Occipital lobe (tissue), 3 donors: ENCODE measurements at places on chromosomes 3 and 15. TPM values are rescaled to one million over a fixed set of nuclear protein-coding genes. Genes with fewer than 3 reads are reported as not detected.

DNA sequence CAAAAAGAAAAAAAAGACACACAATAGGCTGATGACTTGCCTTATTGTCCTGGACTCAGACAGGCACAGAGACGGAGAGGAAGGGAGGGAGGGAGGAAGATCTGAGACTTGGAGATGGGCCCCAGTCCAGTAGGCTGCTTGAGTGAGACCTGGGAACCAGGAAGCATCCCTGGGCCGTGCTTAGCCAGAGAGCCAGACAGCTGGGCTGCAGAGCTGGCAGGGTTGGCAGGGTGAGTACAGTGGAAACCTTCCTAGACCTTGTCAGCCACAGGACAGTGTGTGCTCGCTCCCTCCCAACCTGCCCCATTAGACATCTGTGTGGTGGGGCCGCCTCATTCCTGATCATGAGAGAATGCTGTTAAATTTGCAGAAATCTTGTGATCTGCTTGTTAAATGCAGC is 107.9 kb upstream of the ALDH1A3 start:
- DNase-seq: no peak

DNA sequence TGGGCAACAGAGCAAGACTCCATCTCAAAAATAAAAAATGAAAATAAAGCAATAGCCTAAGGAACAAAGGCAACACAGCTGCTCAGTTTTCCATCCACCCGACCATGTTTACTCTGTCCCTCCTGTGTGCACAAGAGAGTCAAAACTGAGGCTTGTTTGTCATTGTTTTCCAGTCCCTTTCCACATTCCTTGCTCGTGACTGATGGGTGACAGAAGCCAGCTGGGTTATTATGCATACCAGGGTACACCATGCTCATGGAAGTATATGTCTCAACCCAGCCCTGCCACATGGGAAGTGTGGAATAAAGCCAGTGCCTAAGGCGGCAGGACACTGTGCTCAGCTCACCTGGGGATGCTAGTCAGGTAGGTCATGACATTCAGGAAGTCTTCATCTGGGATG is 49.5 kb downstream of the MCF2L2 start:
- no peak for DNase-seq

DNA sequence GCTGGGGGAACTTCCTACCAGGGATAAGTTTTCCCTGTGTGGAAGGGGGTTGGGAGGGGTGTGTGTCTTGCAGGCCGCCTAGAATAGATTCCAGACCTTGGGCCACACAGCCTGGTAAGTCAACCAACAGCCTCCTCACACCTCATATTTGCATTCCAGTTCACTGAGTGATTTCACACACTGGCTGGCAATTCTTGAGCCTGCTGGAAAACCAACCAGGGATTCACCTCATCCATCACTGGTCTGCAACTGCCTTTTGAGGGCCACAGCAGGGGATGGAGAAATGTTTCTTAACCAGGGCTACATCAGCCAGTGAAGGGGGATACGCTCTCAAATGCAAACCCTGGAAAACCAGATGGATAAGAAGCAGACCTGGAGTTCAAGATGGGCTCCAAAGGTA is 2.0 kb downstream of the FSTL1 start:
- no peak for DNase-seq

DNA sequence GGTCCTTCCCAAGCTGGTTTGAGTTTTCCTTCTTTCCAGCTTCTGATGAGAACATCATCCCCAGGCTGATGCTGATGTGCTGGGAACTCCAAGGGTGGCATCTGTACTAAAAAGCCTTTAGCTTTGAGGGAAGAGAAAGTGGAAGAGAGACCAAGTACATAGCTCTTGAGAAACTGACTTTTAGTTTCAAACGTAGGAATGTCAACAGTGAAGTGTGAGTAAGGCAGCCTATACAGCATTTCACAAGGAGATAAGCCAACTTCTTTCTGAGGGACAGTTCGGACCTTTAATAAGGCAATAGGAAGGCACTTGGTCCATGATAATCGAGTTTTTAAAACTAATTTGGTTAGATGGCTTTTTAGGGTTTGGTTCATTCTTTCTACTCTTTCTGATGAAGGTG is 53.7 kb downstream of the DLG1 start:
- no peak for DNase-seq

DNA sequence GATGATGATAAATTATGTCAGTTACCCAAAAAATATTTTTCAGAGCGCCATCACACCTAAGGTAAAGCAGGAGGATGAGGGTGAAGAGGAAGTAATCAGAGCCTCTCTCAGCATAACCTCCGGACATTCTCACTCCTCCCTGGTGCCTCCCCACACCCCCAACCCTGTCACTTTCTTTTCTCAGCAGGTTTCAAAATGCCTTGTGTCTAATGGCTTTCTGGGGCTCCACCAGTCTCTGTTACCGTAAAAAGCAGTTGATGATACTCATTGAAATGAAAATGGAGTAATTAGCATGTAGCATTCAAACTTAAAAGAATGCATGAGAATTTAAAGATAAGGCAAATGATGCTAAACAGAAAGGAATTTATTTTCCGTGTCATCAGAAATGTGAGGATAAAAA is 180.0 kb downstream of the ERC2 start:
- no peak for DNase-seq

- DNase-seq: no peak
Measured at GRCh38 chr3:17052363-17052762, 167.6 kb downstream of the PLCL2 start.

DNA sequence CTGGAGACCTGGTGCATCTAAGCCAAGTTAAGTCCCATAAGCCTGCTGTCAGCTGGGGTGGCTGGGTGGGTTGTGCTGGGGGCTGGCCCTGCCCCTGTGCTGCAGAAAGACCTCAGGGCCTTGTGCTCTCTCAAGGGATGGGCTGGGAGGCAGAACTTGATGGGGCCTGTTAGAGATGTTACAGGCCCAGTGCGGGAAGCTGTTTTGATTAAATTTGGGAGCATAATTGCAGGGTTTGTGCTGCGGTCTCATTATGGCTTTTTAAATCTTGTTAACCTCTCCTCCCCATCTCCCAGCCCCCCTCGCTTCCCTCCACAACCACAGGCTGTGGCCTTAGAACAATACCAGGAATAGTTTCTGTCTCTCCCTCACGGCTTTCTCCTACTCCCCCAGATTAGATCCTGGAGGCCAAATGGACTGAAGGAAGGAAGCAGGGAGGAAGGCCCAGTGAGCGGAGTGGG is 87.6 kb upstream of the TLE3 start:
- DNase-seq: no peak

DNA sequence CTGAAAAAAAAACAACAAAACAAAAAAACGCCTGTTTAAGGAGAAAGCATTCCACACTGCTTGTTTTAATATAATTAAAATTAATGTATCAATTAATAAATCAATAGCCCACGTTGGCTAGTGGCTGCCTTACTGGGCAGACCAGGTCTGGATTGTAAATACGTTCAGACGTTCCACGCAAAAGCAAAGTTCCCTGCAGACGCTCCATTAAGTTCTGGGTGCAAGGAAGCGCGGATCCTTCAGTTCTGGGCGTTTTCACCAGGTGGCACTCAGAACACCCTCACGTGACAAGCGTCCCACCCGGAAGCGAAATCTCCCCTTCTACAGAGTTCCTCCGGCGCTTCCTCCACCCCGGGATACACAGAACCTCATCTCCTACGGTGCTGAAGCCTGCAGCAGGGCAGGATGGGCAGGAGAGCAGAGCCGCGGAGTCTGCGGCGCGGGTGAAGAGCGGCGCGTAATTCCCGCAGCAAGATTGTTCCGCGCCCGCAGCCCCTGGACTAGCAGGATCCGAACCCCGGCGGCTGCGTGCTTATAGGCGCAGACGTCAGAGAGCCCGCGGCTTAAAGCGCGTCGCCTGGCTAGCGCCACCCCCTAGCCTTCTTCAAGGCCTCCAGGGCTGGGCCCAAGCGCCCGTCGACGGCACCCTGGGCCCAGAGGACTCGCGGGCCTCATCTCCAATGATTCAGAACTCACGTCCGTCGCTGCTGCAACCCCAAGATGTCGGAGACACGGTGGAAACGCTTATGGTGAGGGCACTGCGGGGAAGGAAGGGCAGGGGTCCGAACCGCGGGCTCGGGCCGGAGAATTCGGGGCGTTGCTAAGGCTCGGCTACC is at the start of gene SLC25A38:
SLC25A38 (plus strand) TSS at position 326 of the 836 bp plus-strand sequence; CDS start at position 681, 355 bp downstream.
- no peak for DNase-seq

DNA sequence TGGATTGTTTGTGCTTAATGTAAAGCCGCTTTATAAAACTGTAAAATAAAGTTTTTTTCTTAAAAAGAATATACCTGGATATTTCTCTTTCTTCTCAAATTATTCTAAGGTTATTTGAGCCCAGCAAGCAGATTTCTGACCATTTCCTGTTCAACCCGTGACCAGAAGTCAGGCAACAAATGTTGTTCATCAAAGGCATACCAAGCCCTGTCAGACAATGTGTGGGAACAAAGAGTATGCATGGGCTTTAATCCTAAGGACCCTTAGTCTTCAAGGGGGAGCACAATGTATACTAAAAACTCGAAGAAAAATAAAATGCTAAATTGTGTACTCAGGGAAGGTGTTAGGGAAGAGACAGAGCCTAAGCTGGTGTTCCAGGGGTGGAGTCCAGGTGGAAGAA is 26.6 kb upstream of the PAQR5 start:
- DNase-seq: no peak

DNA sequence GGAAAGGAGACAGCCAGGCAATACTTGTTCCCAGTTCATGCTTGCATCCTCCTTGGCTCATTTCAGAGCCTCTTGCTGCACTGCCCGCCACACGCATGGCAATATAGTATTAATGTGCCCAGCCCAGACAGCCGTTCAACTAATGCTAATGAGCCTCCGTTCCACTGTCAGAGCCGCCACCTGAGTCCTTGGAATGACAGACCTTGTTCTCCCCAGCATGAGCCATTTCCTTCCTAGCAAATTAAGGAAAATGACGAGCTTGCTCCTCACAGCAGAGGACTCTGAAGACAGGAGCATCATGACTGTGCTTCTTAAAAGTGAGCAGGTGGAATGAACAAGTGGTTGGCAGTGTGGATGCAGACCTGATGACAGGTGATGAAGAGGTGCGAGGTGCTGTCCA is 10.8 kb upstream of the LRRC15 start:
- DNase-seq: no peak

DNA sequence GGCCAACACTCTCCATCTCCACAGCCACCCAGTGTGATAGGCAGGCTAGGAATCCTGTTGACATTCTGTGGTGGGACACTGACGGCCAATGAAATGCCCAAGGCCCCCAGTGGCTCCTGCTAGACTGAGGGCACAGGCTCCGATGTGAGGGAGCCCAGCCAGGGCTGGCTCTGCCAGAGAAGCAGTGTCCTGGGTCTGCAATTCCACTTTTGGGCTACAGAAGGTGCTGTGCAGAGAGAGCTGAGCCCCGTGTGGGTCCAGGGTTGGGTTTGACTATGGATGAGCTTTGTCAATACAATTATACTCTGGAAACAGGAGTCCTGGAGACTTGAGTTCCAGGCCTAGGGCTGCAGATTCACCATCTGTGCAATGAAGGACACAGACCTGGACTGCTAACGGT is 55.7 kb upstream of the TMEM115 start:
- DNase-seq: no peak

- DNase-seq: no peak
Measured at GRCh38 chr3:24387000-24387399, 107.7 kb downstream of the THRB start.

DNA sequence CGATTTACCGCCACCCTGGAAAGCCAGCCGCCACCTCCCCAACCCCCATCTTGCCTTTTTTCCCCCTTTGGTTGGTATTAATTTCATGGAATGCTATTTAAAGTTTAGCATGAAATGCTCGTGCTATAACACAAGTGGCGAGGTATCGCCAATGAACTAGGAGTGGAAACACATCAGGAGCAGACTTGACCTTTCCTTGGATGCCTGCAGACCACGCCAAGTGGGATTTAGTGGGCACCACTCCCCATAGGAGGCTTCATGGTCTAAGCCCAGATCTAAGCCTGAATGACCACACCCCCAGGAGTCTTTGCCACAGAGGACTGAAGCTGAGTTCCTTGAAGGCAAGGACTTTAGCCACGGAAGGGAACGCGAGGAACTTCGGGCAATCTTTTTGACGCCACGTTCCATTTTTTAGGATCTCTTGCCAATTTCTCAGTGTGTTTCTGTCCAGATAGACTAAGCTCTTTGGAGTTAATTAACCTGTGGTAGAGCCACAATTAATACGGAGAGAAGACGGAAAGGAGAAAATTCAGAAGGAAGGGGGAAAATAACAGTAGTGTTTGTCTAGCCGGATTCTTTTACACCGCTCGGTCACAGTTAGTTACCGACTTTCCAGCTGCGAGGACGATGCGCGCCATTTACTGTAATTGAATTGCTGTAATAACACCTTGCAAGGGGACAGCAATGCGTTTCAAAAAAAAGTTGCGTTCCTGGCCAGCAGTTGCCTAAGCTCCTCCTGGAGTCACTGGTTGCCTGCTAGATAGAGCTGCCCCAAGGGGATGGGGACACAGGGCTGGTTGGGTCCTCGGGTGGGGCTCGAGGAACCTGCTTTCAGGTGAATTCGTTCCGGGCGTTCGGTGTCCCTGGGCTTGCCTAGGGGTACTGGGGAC is 37.1 kb downstream of the NR2F2 start:
- no peak for DNase-seq

DNA sequence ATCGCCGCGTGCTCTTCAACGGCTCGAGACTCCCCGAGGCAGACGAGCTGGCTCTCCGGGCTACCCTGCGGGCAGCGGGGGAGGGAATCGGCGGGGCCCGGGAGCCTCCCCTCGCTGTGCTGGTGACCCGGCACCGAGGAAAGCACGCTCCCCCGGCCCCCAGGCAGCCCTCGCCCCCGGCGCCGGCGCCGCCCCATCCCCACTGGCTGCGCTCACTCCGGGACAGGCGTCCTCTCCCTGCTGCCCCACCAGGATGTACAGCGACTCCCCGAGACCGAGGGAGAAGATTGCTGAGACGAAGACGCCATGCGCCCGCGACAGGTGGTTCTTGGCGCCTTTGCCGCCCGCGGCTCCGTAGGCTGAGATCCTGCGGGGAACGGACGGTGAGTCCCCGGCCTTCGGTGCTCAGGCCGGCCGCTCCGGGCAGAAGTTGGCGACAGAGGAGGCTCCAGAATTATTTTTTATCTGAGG is 1.7 kb downstream of the LTK start:
- DNase-seq: no peak

DNA sequence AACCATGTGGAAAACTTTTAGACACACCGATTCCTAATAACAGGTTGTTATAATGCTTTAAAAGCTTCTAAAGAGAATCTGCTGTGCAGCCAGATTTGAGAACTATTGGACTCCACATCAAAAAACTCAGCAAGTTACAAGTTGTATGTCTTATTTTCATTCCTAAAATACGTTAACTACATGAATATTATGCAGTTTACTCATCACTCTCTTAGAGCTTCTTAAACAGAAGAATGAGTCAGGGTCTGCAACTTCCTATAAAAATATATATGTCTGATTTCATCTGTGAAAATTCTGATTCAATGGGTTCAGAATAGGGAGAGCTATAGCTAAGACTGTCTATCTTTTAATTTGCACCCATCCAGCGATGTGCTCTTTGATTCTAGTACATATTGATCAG is 244.2 kb upstream of the EPHA3 start:
- no peak for DNase-seq

EXD1 gene
- 0.78 TPM for total RNA-seq

SNTN gene
- not detected for total RNA-seq

PCOLCE2 gene
- 4.5 TPM for total RNA-seq

TMEM108 gene
- total RNA-seq: 27.1 TPM

PLD1 gene
- 6.6 TPM for total RNA-seq

TMEM266 gene
- total RNA-seq: 4.7 TPM

SLC51B gene
- total RNA-seq: not detected
